ENCODE measurements at places on chromosomes 5 and 9. TPM values are rescaled to one million over a fixed set of nuclear protein-coding genes. Genes with fewer than 3 reads are reported as not detected.

GRCh38 chr5:179485845-179486575 is 64.3 kb upstream of the RUFY1 start:
- DNase-seq, result no peak

SOX30 gene
- polyA plus RNA-seq, result not detected

DNA sequence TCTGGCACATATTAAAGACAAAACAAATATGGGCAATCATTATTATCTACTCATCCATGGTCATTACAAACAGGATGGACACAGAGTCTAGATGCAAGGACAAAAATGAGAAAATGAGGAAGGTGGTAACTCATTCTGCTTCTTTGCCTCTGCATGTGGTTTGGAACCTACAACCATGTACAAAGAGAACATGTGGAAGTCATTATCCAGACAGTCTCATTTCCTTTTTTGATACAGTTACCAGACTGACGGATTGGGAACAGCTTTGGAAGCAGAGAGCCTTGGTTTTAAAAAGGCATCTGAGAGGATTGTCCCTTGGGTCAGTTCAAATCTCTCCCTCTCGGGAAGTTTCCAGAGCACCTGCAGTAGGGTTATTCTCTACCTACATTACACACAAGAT is 433.4 kb upstream of the TNC start:
- no peak for DNase-seq

- DNase-seq, result no peak
Measured at GRCh38 chr5:150419630-150420270, 7.0 kb upstream of the CD74 start.

DNA sequence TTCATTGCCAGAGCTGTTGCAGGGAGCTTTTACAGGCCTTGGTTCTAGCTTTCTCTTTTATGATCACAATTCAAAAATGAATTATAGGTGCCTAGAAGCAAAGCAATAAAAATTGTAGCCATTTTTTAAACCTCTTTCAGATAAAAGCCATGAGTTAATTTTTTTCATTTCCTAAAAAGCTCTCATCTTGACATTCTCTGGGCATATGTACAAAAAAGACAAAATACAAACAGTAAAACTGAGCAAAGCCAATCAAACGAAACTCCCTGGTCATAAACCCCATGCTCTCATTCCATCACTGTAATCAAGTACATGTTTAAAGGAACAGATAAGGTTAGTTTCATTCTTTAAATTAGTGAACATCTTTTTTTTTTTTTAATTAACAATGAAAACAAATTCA is 101.9 kb downstream of the ERCC6L2 start:
- DNase-seq, result no peak

GRCh38 chr9:69643098-69643497 is 29.1 kb downstream of the APBA1 start:
- no peak for DNase-seq

ZSWIM6 gene
- polyA plus RNA-seq, result 8.2 TPM

TEX48 gene
- polyA plus RNA-seq, result not detected

DNA sequence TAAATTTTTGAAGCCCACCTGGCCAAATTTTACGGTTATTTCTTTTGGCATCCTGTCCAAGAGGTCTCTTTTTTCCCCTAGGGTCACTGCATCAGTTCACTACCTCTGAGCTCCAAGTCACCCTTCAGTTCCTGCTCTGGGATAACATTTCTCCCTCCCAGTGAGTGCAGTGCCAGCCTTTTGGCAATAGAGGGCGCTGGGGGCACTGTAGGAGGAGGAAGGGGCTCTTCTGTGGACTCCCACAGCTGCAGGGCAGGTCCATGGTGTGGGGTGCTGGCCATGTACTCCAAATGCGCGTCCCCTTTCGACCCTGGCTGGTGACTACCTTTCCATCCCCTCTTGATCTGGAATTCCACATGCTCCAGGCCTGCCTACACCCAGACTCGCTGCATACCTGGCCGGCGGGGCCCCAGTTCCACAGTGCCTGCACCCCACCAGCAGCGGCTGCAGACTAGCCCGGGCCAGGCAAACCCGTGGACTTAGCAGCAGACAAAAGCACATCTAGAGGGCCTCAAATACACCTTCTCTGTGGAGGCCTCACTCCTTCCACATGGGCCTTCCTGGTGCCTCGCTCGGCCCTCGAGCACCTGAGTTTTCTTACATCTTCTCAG is 20.3 kb upstream of the NINJ1 start:
- no peak for DNase-seq

DNA sequence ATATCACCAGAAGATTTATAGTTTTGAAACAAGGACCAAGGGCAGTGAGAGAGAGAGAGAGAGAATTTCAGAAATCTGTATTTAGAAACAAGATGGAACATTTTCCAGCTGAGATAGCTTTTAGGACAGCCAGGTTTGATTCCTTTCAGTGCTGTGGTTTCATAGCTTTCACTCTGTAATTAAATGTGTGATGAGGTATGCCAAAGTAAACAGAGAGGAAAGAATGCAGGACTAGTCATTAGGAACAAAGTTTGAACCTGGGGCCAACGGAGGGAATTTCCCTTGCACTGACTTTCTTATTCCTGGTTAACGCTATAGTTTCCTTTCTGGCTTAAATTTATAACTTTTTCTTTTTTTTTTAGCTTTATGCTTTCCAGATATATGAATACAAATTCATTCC is 10.0 kb upstream of the CCL28 start:
- no peak for DNase-seq

- DNase-seq, result no peak
Measured at GRCh38 chr5:38101897-38102296, 156.5 kb upstream of the EGFLAM start.

GRCh38 chr5:98721231-98721928 is 52.1 kb upstream of the RGMB start:
- no peak for DNase-seq

- DNase-seq, result no peak
Measured at GRCh38 chr5:4514067-4514648, 626.0 kb upstream of the ADAMTS16 start.

DNA sequence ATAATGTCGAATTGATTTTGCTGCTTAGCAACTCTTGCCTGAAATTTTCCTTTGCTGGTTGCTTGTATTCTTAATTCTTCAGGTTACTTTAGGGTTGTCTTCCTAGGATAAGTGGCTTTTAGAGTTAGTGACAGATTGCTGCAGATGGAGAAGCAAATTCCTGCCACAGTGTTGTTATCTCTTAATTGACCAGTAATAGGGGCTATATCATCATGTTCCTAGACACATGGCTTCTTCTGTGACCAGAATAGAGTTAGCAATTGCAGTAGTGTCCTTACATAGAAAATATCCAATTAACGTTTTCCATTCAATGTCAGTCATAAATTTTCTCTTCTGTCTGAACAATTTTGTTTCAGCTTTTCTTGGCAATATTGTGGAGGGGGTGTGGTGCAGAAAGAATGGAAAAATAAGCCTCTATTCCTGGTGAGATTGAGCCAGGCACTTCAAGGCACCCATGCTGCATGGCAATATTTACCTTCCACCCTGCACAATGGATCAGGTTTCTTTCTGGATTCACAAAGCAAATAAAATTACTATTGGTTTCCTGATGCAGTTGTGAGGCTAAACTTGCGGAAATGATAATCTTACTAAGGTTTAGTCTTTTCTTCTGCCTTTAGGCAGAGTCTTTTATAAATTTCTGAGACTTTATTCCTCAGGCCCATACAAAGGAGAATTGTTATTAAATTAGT is 1481.5 kb downstream of the EFNA5 start:
- DNase-seq, result no peak

DNA sequence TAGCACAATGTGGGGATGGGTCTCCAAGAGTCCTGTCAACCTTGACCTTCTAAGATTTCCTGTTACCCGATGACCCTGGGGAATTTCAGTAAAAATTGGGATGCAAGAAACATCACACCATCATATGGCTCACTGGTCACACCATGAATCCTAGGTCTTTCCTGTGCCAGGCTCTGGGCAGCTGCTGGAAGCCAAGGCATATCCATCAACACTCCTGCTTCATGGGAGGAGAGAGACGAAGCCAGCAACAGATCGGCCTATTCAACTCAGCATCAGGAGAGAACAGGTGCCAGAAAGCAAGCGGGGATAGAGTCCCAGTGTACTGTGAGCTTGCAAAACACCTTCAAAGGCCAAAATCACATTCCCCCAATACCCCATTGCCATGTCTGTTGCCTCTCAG is 6.5 kb upstream of the NEK6 start:
- no peak for DNase-seq

DNA sequence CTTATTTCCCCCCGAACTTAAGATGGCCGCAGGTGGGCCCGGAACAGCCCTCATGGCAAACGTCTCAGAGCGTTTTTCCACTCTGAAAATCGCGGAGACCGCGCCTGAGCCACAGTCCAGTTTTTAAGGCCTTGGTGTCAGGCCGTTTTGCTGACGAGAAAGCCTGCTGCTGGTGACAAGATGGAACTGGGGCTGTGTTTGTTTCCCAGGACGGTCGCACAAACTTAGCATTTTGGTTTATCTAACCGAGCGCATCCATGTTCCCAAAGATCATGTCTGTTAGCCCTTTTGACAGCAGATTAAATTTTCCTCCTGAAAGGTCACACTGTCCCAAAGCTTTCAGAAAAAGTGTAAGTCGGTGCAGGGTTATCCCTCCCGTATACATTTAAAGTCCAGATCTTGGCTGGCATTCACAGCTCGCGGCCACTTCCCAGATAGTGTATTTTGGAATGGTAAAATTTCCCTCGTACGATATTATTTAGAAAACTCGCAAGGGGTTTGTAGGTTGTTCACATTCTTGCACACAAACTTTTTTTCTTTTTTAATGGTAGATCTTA is 812 bp downstream of the SREK1 start:
- DNase-seq, result no peak

GRCh38 chr5:84032324-84032723 is 311.7 kb upstream of the HAPLN1 start:
- no peak for DNase-seq

- DNase-seq, result no peak
Measured at GRCh38 chr9:19030899-19031298, 2.1 kb downstream of the SAXO1 start.

GRCh38 chr9:83986765-83987401 is 6.3 kb downstream of the RMI1 start:
- DNase-seq, result peak; percentile 84

GRCh38 chr5:132714456-132715307 is 22.7 kb downstream of the KIF3A start:
- DNase-seq, result no peak

DNA sequence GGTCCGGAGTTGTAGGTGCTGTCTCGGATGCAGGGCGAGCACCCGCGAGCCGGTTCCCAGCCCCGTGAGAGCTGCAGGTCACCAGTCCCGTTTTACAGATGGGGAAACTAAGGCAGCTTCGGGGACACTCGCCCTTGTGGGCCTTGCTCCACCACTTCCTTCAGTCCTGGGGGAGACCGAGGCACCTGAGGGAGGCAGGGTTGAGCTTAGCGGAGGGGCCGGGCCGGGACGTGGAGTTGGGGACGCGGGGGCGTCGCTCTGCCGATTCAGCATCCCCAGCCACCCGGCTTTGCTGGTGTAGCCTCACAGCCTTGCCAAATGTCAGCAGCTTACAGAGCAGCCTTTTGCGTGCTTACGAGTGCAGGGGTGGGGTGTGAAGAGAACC is 530 bp downstream of the BBLN start:
- peak; percentile 48 for DNase-seq

DNA sequence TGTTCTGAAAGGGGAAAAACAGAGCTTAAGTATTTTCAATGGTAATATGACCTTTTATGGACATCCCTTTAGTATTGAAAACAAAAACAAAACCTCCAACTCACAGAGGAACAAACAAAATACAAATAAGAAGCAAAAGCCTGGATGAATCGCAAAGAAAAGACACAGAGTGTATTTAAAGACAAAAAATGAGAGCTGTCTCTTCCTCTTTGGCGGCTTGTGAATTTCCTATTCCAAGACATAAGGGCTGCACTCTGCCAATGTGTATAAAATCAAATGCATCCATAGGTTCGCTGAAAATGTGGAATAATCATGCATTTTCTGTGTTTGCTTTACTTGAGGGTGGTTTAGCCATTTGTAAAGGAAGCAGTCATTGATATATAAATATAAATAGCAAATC is 739.3 kb upstream of the ZNF608 start:
- DNase-seq, result no peak

DNA sequence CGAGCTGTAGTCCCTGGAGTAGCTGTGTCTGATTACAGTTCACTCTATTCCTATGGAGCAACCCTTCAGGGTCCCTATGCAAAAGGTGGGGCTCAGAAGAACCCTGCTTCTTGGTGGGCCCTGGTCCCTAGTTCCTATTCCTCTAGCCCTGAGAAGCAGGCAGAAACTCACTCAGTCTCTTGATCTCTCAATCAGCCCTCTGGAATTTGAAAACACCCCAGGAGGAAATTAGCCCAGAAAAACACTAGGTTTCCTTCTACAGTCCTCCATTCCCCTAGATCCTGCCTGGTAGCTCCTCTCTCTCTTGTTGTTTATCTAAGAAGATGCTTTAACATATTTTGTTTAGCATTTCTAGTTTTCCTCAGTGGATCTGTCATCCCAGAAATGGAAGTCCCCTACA is 7.6 kb downstream of the RGS3 start:
- DNase-seq, result no peak

DNA sequence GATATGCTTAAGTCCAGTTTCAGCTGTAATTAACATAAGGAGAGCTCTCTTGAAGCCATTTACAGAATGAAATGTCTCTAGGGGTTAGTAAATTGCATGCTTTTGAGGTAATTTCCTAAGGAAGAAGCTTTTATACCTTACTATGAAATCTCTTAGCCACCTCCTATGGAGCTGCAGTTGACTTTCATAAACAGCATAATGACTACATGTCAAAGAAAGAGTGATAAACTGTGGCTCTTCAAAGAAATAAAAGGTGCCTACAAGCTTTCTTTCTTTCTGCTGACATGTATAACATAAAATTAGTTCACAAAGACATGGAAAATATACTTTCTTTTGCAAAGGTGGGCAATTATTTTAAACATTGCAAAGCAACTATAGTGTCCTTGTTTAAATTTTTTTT is 90.8 kb downstream of the TMEM167A start:
- DNase-seq, result no peak

DNA sequence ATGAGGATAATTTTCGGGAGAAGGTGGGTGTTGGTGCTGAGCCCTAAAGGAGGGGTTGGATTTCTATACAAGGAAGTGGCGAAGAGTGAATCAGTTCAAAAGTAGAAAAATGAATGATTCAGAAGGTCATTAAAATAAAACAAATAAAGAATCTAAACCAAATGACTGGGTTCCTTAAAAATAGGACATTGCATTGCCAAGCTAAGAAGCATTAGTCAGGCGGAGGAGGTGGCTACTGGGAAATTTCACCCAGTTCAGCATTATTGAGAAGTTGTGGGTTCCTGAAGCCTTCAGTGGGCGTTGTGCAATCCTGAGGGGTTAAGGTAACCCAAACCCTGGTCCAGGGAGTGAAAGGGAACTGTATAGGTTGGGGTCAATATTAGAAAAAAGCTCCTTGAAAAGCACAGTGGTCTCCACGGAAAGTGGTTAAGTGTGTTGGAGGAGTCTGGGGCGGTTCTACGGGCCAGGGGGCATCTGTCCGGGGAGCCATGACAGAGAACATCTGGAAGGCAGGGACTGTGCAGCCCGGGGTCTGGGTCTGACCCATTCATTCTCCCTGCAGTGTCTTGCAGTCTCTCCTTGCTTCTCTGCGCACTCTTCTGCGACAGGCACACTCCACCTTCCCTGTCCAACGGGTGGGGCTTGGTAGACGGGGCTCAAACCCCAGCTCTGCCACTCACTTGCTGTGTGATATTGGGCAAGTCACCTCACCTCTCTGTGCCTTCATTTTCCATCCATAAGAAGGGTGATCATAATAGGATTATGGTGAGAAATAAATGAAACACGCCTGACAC is 27.6 kb upstream of the DUSP1 start:
- peak; percentile 72 for DNase-seq

DMRT3 gene
- 0.07 TPM for polyA plus RNA-seq

GRCh38 chr5:125611541-125611940 is 811.7 kb upstream of the GRAMD2B start:
- no peak for DNase-seq

- DNase-seq, result no peak
Measured at GRCh38 chr5:127988146-127988760, 95.3 kb upstream of the SLC12A2 start.

TNFSF15 gene
- polyA plus RNA-seq, result 0.37 TPM
